Sciatic nerve (tissue), 2 donors: ENCODE measurements at places on chromosomes 6 and 20. TPM values are rescaled to one million over a fixed set of nuclear protein-coding genes. Genes with fewer than 3 reads are reported as not detected.

GRCh38 chr6:147549531-147549930 lies 41.0 kb downstream of the SAMD5 start:
- DNase-seq, result no peak

DNA sequence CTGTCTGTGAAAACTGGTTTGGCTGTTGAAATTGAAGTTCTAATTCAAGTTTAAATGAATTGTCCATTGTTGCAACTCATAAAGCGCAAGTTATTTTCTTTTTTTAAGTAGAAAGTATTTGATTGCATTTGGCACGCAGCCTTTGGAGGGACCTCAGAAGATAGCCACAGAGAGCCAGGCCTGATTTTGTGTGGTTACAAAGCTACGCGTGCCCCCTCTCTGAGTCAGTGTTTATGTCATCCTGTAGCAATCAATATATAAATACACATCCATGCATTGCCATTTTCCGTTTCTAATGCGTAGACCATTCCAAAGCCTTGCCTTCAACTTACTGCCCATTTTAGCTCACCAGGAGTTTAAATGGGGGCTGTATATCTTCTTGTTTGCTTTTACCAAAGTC lies 173.2 kb downstream of the TMEM242 start:
- DNase-seq, result no peak

DNA sequence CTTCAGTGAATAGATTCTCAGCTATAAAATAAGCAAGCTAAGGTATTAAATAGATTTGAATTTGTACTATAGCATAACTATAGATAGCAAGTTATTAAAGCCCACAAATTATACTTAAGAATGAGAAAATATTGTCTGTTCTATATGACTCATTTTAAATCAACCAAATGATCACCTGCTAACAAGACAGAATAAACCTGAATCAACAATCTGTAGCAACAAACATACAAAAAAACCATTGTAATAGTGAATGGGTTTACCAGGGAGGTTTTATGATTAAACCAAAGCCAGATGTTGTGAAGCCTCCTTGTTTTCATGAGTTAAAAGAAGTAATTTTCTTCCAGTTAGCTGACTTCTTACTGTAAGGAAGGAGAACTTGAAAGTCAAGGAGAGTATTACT lies 71.9 kb upstream of the HTR1B start:
- DNase-seq, result no peak

DNA sequence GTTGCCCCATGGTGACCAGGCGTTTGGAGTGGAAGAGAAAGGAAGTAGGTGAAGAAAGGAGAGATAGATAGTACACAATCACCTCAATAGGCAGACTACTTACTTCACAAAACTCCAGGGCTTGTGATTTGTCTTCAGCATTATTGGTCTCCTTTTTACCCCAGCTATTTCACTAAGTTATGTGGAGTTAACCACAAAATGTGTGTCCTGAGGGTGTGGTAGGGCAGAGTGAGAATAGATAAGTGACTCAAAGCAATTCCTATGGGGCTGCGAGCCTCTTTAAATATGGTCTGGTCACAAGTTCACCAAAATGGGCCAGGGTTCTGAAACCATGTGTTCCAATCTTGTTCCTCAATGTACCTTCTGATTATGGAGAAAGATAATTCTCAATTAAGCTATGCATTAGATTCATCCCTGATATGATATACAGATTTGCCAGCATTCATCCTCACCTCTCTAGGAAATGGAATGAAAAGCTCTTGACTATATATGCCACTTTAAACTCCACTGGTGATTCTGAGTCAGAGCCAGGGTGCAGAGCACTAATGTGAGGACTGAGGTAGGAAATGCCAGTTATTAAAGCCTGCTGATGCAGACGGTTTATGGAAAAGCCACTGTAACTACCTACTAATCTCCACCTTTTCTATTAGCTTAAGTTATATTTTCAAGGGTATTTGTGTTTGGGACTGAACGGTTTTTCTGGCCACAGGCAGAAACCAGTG lies 310.6 kb upstream of the MANEA start:
- DNase-seq, result no peak

- DNase-seq, result no peak
Observed at GRCh38 chr6:25050356-25050755, 114.6 kb upstream of the RIPOR2 start.

The GHRH gene
- total RNA-seq, result not detected

DNA sequence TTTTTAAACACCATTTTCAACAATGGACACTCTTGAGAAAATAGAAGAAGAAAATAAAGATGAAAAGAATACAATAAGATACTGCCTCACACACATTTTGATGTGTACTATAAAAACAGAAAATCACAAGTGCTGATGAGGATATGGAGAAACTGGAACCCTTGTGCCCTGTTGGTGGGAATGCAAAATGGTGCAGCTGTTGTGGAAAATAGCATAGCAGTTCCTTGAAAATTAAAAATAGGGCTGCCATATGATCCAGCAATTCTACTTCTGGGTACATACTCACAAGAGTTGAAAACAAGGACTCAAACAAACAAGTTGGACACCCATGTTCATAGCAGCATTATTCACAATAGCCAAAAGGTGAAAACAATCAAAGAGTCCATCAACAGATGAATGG lies 173.0 kb downstream of the KIF16B start:
- no peak for DNase-seq

The GLP1R gene
- 1.6 TPM for total RNA-seq

The SMIM8 gene
- 17.6 TPM for total RNA-seq

DNA sequence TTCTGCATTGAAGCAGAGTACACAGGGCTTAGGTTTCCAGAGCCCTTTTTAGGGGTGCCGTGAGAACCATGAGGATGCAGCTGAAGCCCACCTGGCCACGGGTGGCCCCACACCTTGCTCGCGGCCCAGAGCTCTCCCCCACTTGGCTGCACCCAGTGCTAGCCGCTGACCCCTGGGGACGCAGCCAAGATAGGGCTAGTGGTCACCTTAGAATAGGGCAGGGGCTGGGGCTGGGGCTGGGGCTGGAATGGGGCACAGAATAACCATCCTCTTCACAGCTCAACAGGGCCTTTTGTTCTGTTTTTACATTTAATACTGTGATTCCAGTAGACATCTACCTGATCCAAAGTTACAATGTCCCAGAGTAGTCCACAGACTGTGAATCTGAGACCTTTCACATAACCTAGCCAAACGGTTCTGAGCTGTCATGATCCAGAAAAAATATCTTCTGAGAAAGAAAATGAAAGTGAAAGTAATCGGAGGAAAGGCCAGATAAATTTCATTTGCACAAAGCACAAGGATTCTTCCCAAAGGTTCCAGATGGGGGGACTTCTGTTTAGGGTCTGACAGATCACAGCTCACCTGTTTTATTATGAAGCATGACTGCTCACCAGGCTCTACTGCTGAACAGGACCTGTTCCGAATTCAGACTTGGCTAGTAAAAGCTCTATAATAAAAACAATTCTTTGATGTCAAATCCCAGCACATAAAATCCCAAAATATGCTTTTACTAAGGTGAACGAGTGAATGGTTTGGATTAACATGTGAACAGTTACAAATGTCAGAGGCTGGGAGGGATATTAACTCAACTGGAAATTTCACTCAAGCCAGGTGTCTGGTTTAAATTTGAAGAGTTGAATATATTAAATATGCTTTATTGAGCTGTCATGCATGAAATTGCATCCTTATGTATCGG lies 401.9 kb downstream of the THBS2 start:
- no peak for DNase-seq

DNA sequence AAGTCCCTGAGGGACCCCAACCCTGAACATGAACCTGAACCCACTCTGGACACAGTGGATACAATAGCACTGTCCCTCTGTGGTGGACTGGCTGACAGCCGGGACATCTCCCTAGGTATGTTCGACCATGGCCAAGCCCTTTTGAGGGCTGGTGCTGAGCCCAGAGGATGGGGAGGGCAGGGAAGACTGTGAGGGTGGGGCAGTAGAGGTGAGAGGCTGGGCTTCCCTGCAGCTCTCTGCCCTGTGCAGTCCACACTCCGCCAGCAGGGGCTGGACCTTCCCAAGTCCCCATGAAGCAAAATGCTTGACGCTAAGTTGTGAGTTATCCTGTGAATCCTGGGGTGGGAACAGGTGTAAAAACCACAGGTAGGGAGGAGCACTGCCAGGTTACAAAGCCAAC lies 11.5 kb downstream of the LPIN3 start:
- no peak for DNase-seq

DNA sequence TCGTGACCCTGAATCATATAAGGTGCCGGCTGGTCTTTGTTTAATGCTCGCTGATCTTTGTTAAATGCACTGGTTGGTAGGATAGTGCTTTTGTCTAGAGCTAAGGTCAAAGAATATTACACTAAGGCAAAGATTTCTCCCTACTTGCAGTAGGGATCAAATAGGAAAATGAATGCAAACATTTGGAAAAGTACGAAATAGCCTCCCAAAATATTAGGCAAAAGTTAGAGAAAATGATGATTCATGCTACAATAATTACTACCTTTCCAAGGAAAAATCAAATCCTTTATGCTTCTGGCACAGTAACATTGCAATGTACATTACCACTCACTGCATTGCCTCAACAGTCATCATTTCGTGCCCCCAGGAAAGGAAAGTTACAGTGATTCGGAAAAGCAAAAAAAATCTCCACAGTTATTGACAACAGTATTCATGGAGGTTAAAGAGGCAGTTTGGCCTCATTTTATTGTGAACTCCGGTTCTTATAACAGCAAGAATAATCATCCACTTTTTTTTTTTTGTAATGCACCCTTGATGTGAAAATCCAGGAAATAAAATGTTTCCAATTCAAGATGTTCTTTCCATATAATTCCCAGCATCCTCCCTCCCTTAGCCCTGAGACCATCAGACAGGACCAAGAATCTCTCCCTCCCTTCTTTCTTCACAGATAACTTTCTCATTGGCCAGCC lies 61.7 kb upstream of the ZMYND8 start:
- DNase-seq, result no peak

GRCh38 chr6:15427331-15428070 lies 181.6 kb downstream of the JARID2 start:
- DNase-seq, result no peak

The KIFC1 gene
- 1.5 TPM for total RNA-seq

DNA sequence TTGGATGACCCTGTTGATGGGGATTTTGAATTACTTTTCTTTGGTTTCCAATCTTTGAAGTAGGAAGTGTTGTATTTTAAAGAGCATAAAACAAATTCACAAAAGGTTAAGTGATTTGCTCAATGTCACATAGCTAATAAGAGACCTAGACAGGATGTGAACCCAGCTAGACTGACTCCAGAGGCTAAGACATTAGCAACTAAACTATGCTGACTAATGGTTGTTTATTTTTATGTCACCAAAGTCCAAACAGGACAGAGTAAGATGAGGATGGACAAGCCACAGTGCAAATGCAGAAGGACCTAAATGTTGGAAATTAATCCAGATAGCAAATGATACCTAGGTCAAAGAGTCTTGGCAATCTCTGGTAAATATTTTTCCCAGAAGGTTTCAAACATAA lies 38.0 kb downstream of the OGFRL1 start:
- no peak for DNase-seq

The CST4 gene
- total RNA-seq, result not detected

- DNase-seq, result no peak
Observed at GRCh38 chr6:88378639-88379038, 212.5 kb upstream of the CNR1 start.

GRCh38 chr6:8243475-8243874 lies 141.1 kb upstream of the EEF1E1 start:
- no peak for DNase-seq

The TJAP1 gene
- total RNA-seq, result 36.9 TPM

DNA sequence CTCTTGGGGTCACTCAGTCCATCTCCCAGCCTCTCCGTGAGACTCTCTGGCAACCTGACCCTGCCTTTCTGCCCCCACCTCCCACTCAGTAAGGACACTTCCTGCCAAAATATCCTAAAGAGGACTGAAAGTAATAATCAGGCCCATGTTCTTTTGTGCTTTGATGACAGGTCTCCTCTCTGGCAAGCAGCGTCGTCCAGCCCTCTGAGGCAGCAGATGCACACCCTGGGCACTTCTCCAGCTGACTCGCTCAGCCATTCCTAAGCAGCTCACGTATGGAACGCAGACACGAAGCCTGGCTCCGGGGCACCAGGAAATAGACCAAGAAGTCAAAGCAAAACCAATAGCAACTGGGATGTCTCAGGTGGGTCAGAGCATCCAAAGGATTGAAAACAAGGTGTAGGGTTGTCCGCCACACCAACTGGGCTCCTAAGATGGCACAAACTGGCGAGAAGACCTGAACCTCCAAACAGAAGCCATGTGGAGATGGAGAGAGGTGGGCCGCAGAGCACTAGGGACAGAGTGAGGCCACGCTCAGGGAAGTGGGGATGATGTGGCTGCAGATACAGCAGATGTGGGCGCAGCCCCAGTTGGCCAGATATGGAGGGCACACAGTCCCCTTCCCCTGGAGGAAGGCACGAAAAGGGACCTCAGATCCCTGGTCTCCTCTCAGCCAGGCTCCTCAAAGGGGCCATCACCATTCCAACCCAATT lies 99.3 kb downstream of the PRND start:
- DNase-seq, result peak; percentile 74

The MDFI gene
- 15.2 TPM for total RNA-seq

- no peak for DNase-seq
Observed at GRCh38 chr6:77292564-77293546, 170.4 kb downstream of the HTR1B start.

GRCh38 chr20:36132802-36133211 lies 21.7 kb upstream of the EPB41L1 start:
- DNase-seq, result no peak

The EFCAB8 gene
- 1.1 TPM for total RNA-seq

- DNase-seq, result no peak
Observed at GRCh38 chr20:63547725-63548480, at the start of gene SRMS. TSS of gene SRMS (minus strand) at chr20:63547749. CDS start at chr20:63547463, 286 bp downstream.

DNA sequence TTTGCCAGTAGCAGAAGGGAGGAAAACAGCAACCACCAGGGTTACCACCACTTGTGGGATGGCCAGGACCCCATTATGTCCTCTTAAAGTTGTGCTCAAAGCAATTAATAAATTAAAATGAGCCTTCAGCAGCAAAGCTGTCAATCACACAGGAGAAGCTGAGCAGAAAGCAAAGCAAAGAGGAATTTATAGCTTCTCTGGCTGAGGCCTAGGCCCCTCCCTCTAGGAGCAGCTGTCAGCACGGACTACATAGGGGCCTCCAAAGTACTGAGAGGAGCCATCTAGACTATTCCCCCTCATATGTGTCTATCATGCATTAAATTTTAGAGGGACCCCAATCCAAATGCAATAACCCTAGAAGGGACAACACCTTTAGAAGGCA lies 6.4 kb downstream of the CCND3 start:
- no peak for DNase-seq

GRCh38 chr6:25172819-25173218 lies 106.4 kb upstream of the CARMIL1 start:
- DNase-seq, result no peak

The FOXP4 gene
- total RNA-seq, result 39.2 TPM

- DNase-seq, result no peak
Observed at GRCh38 chr20:14507711-14508110, 170.3 kb upstream of the FLRT3 start.

DNA sequence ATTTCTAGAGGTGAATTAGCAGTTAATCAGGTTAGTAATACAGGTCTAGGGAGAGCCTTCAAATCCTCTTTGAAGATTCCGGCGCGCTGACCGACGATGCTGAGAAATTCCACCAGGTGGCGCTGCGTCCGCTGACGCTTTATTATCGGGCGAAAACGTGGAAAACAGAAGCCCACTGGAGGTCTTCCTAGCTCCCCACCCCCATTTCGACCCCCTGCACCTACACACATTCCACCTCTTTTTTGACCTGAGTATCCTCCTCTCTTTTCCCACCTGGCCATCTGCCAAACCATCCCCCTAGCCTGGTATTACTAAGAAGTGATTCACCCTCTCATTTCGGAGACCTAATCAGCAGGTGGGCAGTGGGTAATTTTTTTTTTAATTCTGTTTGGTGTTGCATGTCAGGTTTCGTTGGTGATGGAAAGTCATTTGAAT lies 65.4 kb upstream of the RIN2 start:
- DNase-seq, result peak; percentile 78
